ENCODE measurements at places on chromosomes 1 and 21. TPM values are rescaled to one million over a fixed set of nuclear protein-coding genes. Genes with fewer than 3 reads are reported as not detected.

PLPP3 gene
- 344 TPM for total RNA-seq

ACKR1 gene
- not detected for total RNA-seq

PLXNA2 gene
- 10.6 TPM for total RNA-seq

U2AF1 gene
- 17.4 TPM for total RNA-seq

UBE4B gene
- 64.2 TPM for total RNA-seq

IFI44L gene
- 4.8 TPM for total RNA-seq

FCAMR gene
- not detected for total RNA-seq

FCMR gene
- 0.65 TPM for total RNA-seq

DCDC2B gene
- not detected for total RNA-seq

NEK7 gene
- total RNA-seq: 162 TPM

ETV3L gene
- total RNA-seq: not detected

SLC9C2 gene
- total RNA-seq: under 0.01 TPM

FBLIM1 gene
- total RNA-seq: 26.7 TPM

GJA8 gene
- not detected for total RNA-seq

VANGL1 gene
- 19.6 TPM for total RNA-seq

RNU1-2 gene
- total RNA-seq: under 0.01 TPM

KCNK2 gene
- total RNA-seq: 46.6 TPM

SLC44A3 gene
- total RNA-seq: 5.6 TPM

TESK2 gene
- 5.6 TPM for total RNA-seq

LRRIQ3 gene
- 1.5 TPM for total RNA-seq

PADI3 gene
- not detected for total RNA-seq

All from articular chondrocyte of knee joint (primary cell).